ENCODE measurements at places on chromosomes 3 and 15.

- no peak for DNase-seq
These were observed 788 bp downstream of the FOXB1 start for GRCh38 chr15:60004846-60005351.

- DNase-seq, result no peak
These were observed 73.7 kb upstream of the MB21D2 start for GRCh38 chr3:192991356-192991755.

DNA sequence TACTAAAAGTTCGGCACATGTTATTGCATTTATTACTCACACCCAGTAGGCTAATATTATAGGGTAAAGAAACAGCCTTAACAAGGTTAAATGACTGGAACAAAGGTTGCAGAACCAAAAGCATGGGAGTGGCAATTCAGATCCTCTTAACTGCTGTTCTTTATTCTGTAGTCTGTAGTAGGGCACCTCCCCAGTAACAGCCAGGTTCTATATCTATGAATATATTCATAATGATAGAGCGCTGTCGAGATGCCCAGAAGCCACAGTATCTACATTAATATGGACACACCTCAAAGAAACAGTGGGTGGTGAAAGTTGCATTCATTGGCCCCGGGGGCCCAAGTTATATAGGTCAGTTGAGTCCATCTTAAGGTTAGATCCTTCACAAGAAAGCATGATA, 340.9 kb upstream of the THRB start:
- DNase-seq, result no peak

GRCh38 chr3:152392272-152392880, 123.6 kb downstream of the MBNL1 start:
- no peak for DNase-seq

GRCh38 chr15:89766357-89767311, 9.5 kb upstream of the MESP2 start:
- DNase-seq, result no peak

DNA sequence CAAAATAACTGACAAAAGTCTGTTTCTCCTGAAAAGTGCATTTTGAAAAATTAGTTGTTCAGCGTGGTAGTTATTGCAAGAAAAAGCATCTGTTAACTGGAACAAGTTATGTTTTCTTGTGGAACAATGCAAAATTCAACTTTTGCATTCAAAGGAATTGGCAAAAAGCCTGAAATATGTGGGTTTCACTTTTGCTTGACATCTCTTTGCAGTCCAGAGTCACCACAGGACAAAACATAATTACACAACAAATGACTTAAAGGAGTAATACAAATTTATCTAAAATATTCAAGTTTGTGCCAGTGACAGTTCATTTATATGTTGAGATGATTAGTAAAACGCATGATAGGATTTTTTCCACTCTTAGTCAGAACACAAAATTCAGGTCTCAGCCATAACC, 96.3 kb upstream of the P2RY1 start:
- no peak for DNase-seq

- DNase-seq, result no peak
These were observed 272.4 kb downstream of the TIGIT start for GRCh38 chr3:114566162-114566755.

- DNase-seq, result no peak
These were observed 177.4 kb upstream of the TRIM42 start for GRCh38 chr3:140500473-140500872.

DNA sequence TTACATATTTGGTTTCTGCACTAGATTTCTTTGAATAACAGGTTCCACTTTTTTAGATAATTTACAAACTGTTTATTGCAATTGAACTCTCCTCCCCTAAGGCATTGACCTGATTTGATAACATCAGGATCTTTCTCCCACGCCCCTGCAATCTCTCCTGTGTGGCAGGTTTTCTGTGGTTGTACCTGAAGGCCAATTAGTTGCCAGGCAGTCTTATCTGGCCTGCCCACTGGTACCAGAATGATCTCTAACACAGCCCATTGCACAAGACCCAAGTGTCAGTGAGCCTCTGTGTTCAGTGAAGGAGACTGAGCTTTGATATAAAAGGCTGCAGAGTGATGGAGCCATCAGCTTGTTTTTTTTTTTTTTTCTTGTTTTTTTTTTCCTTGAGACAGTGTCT, 3.3 kb downstream of the ACAD9 start:
- DNase-seq, result no peak

DNA sequence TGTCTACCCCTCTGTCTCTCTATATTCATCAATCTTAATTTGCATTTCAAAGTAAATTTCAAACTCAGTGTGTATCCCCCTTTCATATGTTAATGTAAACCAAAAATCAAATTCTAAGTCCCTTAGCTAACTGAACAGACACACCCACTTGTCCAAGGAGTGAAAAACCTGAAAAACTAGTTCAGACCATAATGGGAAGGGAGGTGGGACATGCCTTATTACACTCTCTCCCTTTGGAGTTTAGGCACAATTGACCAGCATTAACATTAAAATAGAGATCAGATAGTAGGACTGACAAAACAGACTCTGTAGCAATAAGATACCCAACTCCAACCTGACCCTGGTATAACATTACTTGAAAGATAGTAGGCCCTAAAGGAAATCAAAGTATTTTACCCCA, 247.7 kb upstream of the GADL1 start:
- no peak for DNase-seq

GRCh38 chr15:78004222-78004727, 73.2 kb downstream of the TBC1D2B start:
- no peak for DNase-seq

- no peak for DNase-seq
These were observed 38.2 kb downstream of the PCSK6 start for GRCh38 chr15:101451266-101451799.

- no peak for DNase-seq
These were observed 118.4 kb upstream of the FHIT start for GRCh38 chr3:61369678-61370077.

DNA sequence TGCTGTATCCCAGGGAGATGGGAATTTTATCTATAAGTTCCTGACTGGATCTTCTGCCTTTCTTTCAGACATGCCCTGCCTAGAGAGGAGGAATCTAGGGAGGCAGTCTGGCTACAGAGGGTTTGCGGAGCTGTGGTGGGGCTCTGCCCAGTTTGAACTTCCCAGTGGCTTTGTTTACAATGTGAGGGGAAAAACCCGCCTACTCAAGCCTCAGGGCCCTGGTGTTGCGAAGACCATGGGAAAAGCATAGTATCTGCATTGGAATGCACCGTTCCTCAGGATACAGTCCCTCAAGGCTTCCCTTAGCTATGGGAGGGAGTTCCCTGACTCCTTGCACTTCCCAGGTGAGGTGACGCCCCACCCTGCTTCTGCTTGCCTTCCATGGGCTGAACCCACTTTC, 168.7 kb downstream of the TMEM108 start:
- no peak for DNase-seq

GRCh38 chr15:90981681-90982080, 12.7 kb downstream of the PRC1 start:
- no peak for DNase-seq

- DNase-seq, result no peak
These were observed 24.0 kb downstream of the ACSBG1 start for GRCh38 chr15:78210349-78210717.

DNA sequence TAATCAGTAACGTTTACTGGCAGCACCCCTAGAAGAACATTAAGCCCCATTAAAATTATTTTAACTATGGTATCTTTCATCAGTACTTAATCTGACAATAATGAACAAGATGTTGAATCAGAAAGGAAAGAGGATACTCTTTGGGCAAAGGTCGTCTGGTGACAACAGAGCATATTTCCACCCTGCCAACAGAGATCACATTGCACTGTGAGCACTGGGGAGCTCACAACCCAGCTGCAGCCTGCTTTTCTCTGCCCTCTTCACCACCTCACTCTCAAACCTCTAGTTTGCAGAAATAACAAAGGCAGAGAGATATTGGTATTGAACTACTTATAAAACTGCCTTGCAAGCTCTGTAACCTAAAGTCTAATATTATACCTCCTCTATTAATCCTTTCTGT, 130.0 kb downstream of the FBN1 start:
- no peak for DNase-seq

GRCh38 chr15:27878841-27879240, 220.3 kb downstream of the OCA2 start:
- DNase-seq, result no peak

DNA sequence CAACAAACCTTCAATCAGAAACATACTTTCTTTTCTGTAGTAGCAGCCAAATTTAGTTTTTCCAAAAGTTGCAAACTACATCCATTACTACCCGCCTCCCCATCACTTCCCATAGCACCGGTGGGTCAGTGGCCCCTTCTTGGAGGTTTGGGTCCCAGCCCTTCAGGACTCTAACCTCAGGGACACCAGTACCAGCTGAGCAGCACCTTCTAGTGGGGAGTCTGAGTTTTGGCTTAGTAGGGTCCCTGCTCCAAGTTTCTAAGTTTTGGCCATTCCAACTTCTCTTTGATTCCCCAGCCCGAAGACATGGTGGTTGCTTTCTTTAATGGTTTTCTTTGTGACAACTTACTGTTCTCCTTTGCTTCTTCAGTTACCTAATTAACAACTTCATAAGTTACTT, 160.6 kb downstream of the ECT2 start:
- DNase-seq, result no peak

DNA sequence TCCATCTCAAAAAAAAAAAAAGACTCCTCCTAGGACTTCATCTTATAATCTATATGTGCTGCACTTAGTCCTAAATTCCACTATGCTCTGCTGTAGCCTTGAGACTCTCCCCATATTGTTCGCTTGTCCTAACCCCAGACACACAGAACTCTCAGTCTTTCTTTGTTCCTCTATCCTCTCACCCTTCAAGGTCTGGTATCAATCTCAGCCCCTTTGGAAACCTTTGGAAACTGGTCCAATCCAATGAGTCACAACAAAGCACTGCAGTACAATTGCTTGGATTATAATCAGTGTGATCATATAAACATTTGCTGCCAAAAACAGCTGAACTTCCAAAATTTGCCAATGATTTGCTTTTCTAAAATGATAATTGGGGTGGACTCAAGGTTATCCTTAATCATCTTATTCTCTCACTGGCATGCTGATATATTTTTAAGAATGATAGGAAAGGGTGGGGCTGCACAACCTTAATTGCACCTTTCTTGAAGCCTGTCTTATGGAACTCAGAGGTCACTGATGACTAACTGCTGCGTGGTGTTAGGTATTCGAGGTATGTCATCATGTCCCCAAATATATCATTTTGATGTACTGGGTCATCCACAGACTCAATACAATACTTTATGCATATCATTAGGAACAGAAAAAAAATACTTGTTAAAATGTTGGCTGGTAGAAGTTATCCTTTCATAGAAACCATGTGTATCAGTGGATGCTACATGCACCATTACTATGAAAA, 756.7 kb downstream of the NR2F2 start:
- no peak for DNase-seq

- DNase-seq, result no peak
These were observed 608 bp upstream of the SLC6A6 start for GRCh38 chr3:14401692-14402303.

GRCh38 chr15:95485367-95485766, 845.1 kb upstream of the NR2F2 start:
- DNase-seq, result no peak

DNA sequence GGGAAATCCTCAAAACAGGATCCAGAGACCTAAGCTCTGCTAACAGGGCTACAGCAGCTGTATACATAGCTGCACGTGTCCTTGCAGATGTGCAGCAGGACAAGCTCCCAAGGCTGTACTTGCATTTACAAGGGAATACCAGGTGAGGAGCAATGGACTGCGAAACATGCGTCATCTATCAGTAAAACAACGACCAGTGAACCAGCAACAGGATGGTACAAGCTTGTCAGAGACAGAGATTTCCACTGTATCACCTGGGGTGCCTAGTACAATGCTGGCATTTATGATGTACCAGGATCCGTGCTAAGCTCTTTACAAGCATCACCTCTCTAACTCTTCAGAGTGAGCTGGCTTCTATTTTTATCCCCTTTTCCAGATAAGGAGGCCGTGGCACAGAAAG, 227.3 kb downstream of the FOXP1 start:
- no peak for DNase-seq

DNA sequence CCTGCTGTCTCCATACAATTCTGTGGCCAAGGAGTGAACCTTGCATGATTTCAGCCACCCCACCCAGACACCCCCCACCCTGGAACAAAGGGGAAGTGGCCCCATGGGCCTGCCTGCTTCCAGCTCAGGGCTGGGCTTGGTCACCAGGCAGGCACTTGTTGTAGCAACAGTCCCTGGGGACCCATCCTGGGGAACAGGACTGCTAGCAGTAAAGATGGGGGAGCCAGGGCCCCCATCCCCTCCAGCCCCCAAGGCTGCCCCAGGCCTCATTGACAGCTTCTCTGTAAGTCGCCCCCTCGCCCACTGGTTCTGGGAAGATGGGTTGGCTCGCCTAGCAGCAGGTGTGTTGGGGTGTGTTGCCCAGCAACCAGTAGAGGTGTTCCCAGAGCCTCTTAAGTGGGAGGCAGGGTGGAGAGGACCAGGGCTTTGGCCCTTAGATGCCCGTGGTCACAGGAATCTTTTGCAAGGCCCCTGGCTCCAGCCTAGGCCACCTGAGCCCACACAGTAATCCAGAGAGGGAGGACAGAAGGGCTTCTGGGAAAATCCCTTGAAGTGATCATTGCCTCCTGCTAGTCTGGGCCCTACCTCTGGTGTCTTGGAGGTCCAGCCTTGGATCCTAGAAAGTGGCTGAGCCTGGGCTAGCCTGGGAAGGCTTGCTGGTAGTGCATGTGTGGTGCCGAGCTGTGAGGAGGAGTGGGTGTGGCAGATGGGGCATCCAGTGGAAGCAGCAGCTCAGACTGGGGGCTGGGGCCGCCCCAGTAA, 48.9 kb downstream of the CYP11A1 start:
- DNase-seq, result no peak

DNA sequence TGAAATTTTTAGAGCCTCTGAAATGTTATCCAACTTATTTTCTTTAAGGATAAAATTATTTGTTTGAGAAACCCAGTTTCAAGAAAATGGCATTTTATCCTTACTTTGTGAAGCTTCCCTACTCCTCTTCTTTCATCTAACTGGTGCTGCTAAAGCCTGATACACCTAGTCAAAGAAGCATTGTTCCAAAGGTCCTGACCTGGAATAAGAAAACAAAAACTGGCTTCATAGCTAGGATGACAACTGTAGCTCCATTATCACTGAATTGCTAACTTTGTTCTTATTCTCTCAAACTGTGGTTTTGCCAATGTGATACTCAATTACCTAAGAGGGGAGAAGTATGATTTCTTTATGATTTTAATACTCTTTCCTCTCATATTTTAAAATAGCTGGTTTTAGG, 27.6 kb upstream of the ATP2C1 start:
- DNase-seq, result no peak

GRCh38 chr3:13073326-13074005, at the start of gene IQSEC1:
TSS of gene IQSEC1 (minus strand) at chr3:13073429. CDS start at chr3:13073014, 415 bp downstream.
- peak; percentile 56 for DNase-seq

- no peak for DNase-seq
These were observed 71.6 kb upstream of the RPL35A start for GRCh38 chr3:197878427-197878826.

DNA sequence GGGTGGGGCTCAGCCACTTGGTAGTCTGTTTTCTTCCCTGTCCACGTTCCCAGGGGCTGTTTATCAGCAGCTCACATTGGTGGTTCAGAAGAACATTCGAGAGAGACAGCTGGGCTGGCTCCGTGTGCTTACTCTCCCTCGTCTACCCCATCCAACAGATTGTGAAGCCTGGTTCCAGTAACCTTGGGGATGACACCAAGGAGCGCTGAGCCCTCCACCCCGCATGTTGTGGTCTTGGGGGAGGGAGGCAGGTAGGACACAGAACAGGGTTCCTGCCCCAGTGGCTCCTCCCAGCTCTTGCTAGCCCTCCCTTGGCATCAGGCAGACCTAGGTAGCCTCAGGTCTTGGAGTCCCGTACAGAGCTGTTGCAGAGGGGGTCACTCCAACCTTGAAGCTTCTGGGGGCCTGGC, 33.1 kb downstream of the KLF13 start:
- no peak for DNase-seq

- no peak for DNase-seq
These were observed 32.2 kb downstream of the GRM2 start for GRCh38 chr3:51739110-51739509.

Data from activated naive CD4-positive, alpha-beta T cell (primary cell).